Umbilical cord (tissue), 2 donors: ENCODE measurements at places on chromosomes 7 and 10. TPM values are rescaled to one million over a fixed set of nuclear protein-coding genes. Genes with fewer than 3 reads are reported as not detected.

The LZTS2 gene
- 37.6 TPM for total RNA-seq

The C10orf88 gene
- 33.5 TPM for total RNA-seq

The HMX2 gene
- not detected for total RNA-seq

The SORCS1 gene
- total RNA-seq = 5.8 TPM

The OR9A2 gene
- total RNA-seq = not detected

The MICALL2 gene
- 13.5 TPM for total RNA-seq
